CD4-positive, alpha-beta T cell (primary cell): ENCODE measurements at places on chromosomes 6 and 20. TPM values are rescaled to one million over a fixed set of nuclear protein-coding genes. Genes with fewer than 3 reads are reported as not detected.

DNA sequence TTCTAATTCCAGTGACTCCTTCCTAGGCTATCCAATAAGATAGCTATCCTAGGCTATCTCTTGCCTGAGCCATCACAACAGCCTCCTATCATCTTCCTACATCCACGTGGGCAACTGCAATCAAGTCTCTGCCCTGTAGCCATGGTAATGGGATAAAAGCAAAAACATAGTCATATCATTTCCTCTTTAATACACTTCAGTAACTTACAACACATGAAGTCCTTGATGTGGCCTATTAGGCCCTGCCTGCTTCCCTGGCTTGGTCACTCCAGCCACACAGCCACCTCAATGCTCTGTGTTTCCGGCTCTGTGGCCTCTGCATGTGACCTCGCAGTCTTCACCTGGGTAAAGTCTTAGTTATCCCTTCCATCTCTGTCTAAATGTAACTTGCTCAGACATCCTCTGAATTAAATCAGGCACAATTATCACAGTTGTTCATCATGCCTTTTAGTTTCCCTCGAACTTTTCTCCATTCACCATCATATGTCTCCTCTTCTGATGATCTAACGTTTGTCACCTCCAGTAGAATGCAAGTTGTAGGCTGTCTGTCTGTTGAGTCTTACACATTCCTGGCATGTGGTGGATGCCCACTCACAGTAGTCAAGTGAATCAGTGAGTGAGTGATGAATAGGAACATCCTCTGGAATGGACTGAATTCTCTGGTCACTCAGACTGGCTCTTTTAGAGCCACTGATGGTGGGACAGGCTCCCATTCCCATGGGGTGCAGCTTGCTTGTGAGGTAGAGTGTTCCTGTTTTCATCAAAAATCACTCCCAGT, 229.4 kb downstream of the TBC1D7 start:
- DNase-seq: no peak

GRCh38 chr20:9476174-9476573, 38.2 kb upstream of the LAMP5 start:
- no peak for DNase-seq

DNA sequence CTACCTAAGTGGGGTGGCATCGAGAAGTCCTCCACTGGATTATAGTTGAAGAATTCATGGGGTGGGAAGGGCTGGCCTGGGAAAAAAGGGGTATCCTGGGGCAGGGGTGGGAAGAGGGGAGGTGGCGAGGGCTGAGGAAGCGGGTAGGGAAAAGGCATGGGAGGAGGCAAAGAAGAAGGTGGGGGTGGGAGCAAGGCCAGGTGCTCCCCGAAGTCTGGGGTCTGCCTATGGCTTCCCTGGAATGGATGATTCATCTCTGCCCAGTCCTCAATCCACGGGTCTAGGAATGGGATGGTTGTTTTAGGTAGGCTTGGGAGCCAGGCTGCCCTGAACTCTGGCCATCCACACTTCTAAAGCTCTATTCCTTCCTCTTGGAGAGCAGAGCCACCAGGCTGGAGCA, 4.4 kb downstream of the PCED1A start:
- no peak for DNase-seq

DNA sequence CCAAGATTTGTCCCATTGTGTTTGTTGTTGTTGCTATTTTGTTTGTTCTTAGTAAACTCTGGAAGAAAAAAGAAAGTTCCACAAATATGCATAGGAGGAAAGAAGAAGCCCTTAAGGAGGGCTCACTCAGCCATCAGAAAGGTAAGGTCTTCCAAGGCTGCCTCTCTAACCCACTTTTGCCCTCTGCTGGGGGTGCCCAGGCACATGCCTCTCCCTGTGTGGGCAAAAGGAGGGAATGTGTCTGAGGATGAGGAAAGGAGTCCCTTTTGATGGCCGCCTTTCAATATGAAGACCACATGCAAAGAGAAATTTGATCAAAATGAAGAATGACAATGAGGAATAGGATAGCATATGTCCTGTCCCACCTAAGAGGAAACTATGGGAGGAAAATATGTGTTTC, 248.2 kb upstream of the POU3F2 start:
- no peak for DNase-seq

The TMEM217 gene
- total RNA-seq: 0.47 TPM

The RBM24 gene
- total RNA-seq: 0.39 TPM

The EBF4 gene
- total RNA-seq: 5.1 TPM
